ENCODE measurements at places on chromosomes 5 and 9.

DNA sequence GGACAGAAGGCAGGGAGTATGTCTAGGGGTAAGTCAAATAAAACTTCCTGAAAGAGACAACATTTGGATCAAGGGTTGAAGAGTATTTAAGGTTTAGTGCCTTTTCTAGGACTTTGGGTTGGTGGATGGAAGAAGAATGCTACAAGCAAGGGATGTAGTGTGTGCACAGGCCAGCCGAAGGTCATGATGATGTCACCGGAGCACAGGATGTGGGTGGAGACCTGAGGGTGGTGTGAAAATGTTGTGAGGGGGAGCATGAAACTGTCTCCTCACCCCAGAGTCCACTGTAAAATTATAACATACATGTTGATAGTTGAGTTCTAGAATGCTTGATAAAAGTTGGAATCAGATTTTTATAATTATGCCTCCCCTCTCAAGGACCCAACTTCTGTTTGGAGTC lies 553.3 kb upstream of the SGCD start:
- no peak for DNase-seq

GRCh38 chr9:120416781-120417427 lies 163.1 kb downstream of the CDK5RAP2 start:
- no peak for DNase-seq

- DNase-seq = no peak
Observed at GRCh38 chr5:148859703-148860102, 33.3 kb downstream of the ADRB2 start.

- DNase-seq = no peak
Observed at GRCh38 chr9:97276310-97276852, 31.1 kb upstream of the CCDC180 start.

GRCh38 chr9:37587521-37587920 lies 4.9 kb downstream of the TOMM5 start:
- DNase-seq = no peak

DNA sequence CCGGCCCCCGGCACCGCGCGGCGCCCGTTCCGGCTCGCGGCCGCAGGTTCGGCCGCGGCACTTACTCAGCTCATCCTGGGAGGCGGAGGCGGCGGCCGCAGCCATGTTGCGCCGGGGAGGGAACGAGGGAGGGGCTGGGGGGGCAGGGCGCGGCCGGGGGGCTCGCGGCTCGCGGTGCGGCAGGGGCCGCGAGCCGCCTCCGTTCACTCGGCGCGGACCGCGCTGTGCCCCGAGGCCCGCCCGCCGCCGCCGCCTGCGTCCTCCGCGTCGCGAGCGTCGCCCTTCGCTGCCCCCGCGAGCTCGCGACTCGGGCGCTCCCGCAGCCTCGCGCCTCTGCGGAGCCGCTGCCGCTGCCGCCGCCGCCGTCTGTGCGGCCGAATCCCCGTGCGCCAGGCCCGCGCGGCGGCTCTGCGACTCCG lies 735 bp downstream of the ECPAS start:
- DNase-seq = no peak

GRCh38 chr9:101130054-101130453 lies 101.5 kb downstream of the PLPPR1 start:
- DNase-seq = no peak

- DNase-seq = no peak
Observed at GRCh38 chr5:171647043-171647903, 138.3 kb upstream of the SMIM23 start.

DNA sequence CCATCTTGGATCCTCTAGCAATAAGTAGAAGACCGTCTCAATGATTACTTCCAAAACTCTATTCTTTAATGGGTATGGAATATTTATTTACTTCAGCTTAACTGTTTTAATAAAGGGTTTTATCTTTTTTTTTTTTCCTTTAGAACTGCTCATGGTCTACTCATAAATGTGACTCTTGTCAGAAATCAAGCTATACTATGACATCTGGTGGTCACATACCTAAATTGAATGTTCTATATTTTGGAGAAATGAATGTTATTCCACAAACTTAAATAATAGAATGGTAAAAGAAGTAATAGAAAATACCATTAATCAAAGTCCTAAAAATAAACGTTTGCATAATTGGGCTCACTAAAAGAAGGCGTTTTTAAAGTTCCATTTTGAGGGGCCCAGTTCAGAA lies 131.2 kb upstream of the PLCXD3 start:
- no peak for DNase-seq

- DNase-seq = no peak
Observed at GRCh38 chr9:113601656-113602055, 138.1 kb downstream of the RGS3 start.

- no peak for DNase-seq
Observed at GRCh38 chr9:74887981-74888370, 255 bp upstream of the TRPM6 start.

GRCh38 chr9:85508616-85509015 lies 233.1 kb downstream of the AGTPBP1 start:
- no peak for DNase-seq

GRCh38 chr5:15344954-15345353 lies 155.0 kb upstream of the FBXL7 start:
- DNase-seq = no peak

- DNase-seq = no peak
Observed at GRCh38 chr5:108827131-108827530, 79.4 kb downstream of the FER start.

DNA sequence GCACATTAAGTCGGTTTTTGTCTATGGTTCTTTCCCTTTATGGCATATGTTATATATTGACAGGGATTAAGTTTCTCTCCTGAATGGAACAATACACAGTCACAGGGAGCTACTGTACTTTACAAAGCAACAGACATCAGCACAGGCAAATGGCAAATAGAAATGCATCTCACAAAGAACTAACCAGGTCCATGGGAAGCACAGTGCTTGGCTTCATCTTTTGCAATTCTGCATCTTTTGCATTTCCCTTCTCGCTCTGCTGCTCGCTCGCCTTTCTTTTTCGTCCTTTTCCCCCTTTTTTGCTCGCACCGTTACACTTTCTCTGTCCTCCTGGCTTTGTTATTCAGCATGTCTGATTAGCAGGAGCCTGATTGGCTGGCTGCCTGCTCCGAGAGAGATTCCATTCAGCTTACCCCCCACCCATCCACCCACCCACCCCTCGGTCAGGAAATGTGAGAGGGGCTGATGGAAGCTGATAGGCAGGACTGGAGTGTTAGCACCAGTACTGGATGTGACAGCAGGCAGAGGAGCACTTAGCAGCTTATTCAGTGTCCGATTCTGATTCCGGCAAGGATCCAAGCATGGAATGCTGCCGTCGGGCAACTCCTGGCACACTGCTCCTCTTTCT lies at the start of gene ADAMTSL1:
ADAMTSL1 (plus strand) TSS at position 502 of the 628 bp plus-strand sequence; CDS start at position 582, 80 bp downstream.
- no peak for DNase-seq

GRCh38 chr5:151773951-151774350 lies 2.2 kb downstream of the G3BP1 start:
- no peak for DNase-seq

- no peak for DNase-seq
Observed at GRCh38 chr9:37382161-37382981, 40.1 kb upstream of the GRHPR start.

GRCh38 chr9:25939126-25939525 lies 260.9 kb upstream of the TUSC1 start:
- no peak for DNase-seq

DNA sequence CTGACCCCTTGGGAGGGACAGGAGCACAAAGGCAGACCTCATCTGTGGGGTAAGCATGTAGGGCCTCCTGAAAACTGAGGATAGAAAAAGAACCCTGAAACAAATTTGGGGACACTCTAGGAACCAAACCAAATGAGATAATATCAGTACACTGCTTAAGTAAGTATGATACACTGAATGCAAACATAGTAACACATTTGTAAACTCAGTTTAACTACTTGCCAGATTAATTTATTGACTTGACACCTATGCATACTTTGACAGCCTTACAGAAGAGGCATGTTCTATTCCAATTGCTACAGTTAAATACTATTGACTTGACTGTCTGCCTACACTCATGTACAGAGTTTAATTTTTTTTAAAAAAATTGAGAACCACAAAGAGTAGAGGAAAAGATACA lies 1070.8 kb upstream of the SEMA6A start:
- DNase-seq = no peak

DNA sequence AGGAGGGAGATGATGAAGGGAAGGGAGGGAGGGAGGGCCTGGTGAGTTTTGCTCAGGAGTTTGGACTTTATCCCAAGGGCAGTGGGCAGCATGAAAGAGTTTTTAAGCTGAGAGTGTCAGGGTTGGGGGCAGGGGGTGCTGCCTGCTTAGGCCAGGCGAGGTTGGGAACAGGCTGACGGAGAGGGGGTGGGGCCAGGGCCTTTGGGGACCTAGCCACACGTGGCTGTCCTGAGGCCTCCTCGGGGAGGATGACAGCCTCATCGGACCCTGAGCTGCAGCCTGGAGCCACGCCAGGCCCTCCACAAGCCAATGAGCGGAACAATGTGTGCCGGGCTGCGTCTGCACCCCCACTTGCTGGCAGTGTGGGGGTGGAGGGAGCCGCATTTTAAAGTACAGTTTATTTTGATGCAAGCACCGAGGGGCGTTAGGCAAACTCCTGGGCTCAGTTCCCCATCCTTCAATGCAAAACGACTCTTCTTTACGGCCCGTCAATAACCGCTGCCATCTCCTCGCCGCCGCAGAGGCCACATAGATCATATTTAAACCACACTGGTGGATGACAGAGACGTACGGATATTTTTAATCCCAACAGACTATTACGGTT lies 5.3 kb upstream of the RXRA start:
- DNase-seq = no peak

DNA sequence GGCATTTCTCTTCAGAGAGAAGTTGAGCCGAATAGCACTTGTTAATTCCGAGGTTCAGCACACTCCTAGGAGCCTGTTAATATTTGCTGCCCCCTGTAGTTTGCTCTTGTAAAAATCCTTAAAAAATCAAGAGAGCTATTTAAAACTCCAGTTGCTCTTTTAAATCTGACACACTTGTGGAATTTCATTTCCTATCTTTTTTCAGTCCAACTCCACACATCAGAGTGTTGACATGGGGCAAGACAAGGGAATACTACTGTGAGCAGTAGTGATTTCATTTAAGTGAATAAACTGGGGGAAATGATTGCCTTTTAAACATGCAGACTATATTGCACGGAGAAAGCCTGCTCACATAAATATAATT lies 1096.3 kb upstream of the DMAC1 start:
- no peak for DNase-seq

- no peak for DNase-seq
Observed at GRCh38 chr9:125416517-125416916, 154.9 kb downstream of the GAPVD1 start.

DNA sequence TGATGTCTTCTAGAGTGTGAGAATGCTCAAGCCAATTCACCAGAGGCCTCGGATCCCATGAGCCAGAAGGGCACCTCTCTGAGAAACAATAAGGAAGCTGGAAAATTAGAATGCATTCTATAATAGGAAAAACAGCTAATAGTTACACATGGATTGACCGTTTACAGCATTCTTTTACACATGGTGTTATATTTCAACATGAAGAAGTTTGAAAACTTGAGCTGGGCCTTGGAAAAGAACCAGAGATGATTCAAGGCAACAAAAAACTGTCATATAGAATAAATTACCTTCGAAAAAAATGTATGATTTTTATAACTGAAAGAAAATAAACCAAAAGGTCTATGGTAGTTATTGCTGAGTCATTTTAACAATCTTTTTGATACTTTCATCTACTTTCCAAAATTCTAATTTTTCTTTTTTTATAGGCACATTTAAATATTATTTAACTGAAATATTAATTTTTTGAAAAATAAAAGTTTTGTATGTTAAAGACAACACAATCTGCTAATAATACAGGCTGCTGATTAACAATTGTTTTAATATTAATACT lies 6.2 kb downstream of the SH3TC2 start:
- DNase-seq = no peak

- no peak for DNase-seq
Observed at GRCh38 chr5:77563475-77563874, 71.4 kb upstream of the WDR41 start.

DNA sequence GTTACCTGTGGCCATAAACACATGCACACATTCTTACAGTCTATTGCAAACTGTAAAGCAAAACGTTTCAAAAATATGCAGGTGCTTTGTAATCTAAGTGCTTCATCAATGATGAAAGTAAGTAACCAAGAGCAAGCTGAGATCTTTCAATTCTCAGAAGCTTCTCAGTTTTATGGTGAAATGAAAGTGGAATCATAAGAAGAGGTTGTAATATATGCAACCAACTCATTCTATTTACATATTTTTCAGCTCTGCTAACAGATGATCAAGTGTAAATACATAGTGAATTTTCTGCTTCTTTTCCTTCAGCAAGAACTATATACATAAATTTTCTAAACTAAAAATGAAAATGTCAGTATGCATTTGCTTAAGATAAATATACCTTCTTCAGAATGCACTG lies 33.1 kb upstream of the PRDM9 start:
- no peak for DNase-seq

DNA sequence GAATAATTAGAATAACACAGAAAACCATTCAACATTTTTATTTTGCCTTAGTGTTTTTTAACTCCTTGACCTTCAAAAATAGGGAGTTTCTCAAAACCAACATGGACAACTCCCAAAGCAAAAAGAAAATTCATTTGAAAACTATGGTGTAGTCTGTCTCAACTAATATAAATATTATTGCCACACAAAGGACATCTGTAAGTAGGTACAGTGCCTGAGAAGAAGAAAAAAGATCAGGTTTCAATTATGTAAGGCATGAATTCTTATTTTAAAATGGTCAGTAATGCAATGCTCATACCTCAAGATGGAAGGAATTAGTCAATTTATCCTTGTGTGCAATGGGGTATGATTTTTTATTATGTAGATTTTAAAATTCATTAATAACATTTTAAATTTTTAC lies 109.6 kb upstream of the CNTLN start:
- no peak for DNase-seq

- DNase-seq = no peak
Observed at GRCh38 chr5:78592735-78593386, 55.7 kb downstream of the LHFPL2 start.

DNA sequence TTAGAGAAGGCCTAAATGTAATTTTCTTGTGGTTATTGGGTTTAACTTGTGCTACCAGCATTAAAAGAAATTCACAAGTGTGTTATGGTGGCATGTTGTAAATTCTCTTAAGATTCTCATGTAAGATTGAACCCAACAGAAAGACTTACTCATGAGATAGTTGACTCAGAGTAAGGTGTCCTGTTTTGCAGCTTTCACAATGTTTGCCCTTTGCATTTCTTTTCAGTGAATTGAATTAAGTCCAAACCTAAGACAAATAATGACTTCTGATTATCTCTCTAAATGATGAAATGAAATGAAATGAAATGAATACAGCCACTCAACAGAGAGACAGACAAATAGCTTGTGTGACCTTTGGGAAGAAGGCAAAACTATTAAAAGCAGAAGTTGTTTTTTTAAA lies 1696.9 kb upstream of the WWC1 start:
- no peak for DNase-seq

Data from stimulated activated CD4-positive, alpha-beta T cell treated with anti-CD3 and anti-CD28 coated beads, Interleukin-1b, Interleukin-23, amount 100 ng/mL, for 1 hour (primary cell).